ENCODE measurements at places on chromosomes 16 and 17.
A peak's percentile ranks its signal among the peaks of the same experiment; 100 is the strongest.

- DNase-seq = no peak
Measured at GRCh38 chr16:1167276-1168107, 14.6 kb downstream of the CACNA1H start.

DNA sequence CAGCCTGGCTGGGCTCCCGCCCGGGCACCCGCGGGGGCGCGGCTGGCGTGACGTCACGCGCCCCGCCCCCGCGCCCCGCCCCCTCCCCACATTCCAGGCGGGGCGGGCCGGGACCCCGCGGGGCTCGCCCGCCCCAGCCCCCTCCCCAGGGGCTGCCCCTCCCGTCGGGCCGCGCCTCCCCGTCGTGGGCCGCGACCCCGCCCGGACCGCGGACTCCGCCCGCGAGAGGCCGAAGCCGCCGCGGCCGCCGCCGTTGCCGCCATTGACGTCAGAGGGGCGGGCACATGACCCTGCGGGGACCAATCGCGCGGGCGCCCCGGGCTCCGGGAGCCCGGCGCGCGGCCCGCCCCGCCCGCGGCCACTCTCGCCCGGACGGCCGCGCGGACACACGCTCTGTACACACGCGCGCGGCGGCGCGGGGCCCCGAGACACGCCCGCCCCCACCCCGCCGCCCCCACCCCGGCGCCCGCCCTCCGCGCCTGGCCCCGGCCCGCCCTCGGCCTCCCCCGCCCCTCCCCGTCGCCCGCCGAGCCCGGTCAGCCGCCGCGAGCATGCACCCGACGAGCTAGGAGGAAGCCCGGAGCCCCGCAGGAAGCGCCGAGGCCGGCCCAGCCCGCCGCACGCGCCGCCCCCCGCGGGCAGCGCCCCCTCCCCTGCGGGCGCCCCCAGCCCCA, at the start of gene CMIP:
Gene CMIP, plus strand, starts transcription at position 361 of the 674 bp plus-strand sequence.
- peak; percentile 78 for DNase-seq

DNA sequence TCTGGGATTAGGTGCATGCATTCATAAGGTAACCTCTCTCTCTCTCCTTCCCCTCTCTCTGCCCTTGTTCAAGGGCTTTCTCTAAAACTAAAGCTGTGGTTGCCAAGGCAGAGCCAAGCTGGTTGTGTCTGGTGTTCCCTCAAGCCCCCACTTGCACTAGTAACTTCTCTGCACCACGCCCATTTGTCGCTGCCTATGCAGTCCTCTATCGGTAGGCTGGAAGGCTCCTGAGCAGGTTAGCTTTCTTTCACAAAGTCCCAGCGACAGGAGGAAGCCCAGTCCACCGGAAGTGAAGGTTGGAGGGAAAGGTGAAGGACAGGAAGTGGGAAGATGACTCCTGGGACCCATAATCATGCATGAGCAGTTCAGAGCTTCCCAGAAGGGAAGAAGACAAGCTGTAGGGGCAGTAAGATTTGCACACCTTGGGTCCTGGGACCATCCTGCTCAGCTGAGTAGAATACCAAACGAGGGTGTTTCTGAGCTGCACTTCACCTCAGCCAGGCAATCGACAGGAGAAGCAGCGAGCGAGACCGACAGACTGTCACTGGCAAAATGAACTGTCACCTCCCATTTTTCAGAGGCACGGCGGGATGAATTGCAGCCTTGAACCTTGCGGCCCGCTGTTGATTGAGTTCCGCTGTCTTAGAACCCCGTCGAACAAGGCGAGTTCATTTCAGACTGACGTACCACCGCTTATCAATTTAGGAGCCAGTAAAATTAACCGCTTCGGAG, 14.7 kb upstream of the SKAP1 start:
- DNase-seq = no peak

GRCh38 chr17:1963250-1963649, 61.9 kb downstream of the RTN4RL1 start:
- DNase-seq = no peak

GRCh38 chr17:57762452-57763395, 17.6 kb upstream of the CCDC182 start:
- no peak for DNase-seq

- DNase-seq = no peak
Measured at GRCh38 chr16:3248596-3248995, 7.8 kb downstream of the MEFV start.

DNA sequence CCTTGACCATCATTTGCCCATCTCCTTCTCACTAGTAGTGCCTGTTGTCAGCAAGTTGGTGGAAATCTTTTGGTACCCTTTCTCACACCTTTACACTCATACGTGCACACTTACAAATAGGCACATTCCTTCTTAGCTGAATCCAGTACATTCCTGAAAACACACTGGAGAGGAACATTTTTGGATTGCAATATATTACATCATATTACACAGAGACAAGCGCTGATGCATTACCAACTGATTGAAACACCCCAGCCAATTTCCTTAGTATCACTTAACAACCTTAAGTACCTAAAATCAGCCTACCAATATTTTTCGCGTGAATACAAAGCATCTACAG, 64.1 kb downstream of the PLCG2 start:
- no peak for DNase-seq
